ENCODE measurements at places on chromosomes 3 and 15.

DNA sequence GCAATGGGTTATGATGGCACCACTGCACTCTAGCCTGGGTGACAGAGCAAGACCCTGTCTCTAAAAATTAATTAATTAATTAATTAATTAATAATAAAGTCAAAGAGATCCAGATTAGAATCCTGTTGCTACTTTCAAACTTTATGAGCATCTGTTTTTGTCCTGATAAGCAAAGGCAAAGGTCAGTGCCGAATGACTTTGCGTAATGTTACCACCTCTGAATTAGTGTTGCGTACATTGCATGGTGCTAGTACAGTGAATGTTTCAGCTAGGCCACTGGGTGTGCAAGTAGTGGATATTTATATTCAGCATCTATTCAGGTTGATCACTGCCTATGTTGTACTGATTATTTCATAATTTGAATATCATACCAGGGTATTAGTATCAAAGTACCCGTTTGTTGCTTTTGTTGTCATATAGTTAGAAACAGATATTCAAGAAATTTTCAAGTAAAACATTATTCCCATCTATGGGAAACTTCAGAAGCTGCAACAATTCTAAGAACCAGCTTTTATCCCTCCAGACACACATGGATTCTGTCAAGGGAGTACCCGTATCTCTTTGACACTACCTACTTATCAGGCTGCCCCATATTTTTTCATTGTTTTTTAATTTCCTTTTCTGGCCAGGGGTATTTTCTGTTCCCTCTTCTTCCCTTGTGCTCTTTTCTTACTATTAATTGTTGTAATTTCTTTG is 127.1 kb upstream of the GRM7 start:
- DNase-seq, result no peak

DNA sequence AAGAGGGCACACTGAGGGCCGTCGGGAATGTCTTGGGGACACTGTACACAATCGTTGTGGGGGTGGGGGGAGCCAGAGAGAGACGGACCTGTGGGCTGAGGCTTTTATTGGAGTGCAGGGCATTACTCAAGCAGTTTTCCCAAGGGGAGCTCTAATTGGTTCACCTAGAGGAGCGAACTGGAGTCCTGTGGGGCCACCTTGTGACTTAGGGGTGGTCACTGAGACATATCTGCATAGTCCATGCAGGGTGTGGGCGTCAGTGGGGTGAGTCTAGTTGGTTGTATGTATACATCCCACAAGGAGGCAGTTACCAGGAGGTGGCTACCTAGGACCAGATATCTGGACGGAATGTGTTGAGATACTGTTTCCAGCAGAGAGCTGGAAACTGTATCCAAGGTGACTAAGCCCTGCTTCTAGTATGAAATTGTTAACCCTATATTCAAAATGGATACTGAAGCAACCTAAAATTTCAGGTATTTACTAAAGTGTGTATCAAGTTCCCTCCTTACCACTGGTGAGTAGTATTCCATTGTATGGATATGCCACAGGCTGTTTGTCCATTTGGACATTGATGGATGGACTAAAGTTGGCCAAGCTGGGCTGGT is 2.6 kb upstream of the PIGZ start:
- no peak for DNase-seq

- peak; percentile 39 for DNase-seq
Observed at GRCh38 chr3:112671930-112672715, 31.2 kb upstream of the CCDC80 start.

- no peak for DNase-seq
Observed at GRCh38 chr15:81882504-81882903, 163.3 kb downstream of the MEX3B start.

DNA sequence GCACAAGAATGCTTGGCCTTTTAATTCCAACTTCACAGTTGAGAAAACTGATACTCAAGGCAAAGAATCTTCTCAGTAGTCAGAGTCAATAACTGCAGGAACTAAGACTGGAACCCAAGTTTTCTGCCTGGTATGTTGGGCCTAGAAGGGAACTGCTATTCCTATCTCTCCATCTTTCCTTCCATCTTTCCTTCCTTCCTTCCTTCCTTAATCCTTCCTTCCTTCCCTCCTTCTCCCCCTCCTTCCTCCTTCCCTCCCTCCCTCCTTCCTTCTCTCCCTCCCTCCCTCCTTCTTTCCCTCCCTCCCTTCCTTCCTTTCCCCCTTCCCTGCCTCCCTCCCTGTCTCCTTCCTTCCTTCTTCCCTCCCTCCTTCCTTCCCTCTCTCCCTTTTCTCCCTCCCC is 131.2 kb downstream of the RORA start:
- no peak for DNase-seq

- DNase-seq, result no peak
Observed at GRCh38 chr3:110267304-110267845, 804.2 kb upstream of the NECTIN3 start.

Measured in T-helper 2 cell (primary cell).